ENCODE measurements at places on chromosomes 11 and 22.

DNA sequence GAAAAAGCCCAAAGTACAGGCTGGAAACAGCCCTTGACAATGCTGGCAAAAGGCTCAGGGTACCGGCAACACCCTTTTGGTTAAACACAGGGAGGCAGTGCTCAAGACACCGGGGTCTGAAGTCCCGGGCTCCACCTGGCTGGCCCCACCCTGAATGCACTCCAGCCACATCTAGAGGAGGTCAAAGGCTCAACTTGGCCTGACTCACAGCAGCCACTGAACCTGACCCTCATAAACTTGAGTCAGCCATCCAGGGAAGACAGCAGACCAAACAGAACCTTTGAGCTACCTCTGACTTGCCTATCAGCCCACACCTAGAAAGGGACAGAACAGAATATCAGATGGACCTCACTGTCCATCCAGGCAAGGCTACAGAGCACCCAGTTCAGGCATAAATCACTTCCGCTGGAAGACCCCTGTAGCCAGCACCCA, 3.8 kb downstream of the CFL1 start:
- DNase-seq, result no peak

DNA sequence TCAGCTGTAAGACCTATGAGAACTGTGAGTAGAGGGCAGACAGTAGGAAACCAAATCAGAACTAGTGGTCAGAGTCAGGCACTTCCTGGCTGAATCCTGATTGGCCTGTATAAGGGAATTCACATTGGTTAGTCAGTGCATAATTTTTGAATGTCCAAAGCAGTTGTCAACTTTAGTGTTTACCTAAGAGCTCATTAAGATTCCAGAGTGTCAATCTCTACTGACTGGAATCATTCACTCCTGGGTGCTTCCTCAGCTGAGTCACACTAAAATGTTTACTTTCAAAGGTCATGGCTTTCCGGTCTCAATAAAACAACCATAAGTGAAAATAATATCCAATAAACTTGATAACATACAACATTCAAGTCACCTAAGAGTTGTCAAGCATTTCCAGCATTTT, 306.1 kb downstream of the C11orf87 start:
- DNase-seq, result no peak

DNA sequence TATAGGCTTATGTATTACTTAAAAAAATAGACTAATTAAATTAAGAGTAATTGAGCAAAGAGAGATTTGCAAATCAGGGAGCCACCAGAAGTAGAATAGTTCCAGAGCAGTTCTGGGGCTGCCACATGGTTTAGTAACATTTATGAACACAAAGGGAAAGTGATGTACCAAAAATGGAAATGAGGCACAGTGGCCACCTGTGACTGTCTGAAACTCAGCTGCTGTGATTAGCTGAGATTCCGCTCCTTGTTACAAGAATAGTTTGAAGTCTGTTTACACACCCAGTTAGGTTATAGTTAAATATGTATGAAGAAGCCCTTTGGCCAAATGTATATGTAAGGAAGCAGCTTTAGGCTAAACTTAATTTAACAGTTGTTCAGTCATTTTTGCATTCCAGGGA, 901.5 kb upstream of the CHORDC1 start:
- no peak for DNase-seq

DNA sequence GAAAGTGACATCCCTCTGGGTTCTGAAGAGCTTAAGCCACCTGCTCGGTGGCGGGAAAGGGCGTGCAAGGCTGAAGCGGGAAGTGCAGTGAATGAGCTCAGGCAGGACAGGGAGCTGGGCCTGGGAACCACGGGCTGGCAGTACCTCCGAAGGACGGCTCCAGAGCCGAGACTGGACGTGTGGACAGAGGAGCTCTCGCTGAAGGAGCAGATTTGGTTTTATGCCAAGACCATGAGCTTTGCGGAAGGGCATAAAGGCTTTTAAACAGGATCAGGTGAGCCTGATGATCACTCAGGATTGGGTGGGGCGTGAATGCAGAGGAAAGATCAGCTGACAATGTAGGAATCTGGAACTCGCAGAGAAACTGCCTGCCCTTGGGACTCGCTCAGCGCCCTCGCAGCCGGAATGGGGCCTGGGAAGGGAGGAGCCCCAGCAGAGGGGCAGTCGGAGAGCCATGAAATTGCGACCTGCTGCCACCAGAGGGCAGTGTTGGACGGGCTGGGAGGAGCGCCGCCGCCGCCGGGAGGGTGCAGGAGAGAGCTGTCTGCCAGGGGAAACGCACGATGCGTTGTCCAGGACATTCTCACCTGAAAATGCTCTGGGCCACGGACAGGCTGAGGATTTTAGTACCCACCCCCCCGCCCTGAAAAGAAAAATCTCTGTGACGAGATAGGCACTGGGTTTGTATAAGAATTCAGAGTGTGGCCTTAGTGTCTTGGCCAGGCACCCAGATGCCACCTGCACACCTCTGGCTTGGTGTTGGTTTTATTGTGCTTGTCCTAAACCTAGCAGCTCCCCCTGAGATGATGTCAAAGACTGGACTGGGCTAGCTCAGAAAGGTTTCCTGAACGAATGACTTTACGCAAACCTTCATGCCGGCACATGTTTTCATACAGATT, 324.4 kb downstream of the NTM start:
- peak; percentile 77 for DNase-seq

DNA sequence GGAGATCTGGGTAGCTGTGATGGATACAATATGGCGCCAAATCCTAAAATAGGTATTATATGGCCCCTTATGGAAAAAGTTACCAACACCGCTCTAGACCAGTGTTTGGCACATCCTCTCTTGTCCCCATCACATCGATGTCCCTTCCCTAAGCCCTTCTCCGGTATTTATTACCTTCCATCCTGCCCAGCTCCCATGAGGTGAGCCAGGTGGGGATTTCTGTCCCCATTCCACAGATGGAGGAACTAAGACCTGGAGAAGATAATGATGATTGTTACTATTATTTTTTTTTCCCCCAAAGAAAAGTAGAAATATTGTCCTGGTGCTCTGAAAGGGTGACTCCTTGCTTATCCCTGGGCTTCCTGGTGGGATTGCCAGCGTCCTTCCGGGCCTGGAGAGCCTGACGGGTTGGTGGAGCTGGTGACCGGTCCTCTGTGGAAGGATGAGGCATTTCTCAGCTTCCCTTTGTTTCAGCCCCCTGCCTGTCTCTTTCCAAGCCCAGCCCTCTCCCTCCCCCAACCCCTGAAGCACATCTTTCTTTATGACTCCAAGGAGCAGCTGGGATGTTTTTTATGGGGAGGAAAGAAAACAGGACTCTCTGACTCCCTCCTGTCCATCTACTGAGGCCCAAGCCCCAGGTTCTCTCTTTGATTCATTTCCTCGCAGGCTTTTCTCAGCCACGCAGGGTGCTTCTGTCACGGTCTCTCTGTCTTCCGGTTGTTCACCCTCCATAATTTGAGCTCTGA, 65.4 kb downstream of the TP53I11 start:
- peak; percentile 47 for DNase-seq

- no peak for DNase-seq
Measured at GRCh38 chr11:57490456-57491248, 24.9 kb downstream of the SLC43A1 start.

GRCh38 chr11:74321487-74322188, 10.2 kb upstream of the P4HA3 start:
- peak; percentile 54 for DNase-seq

- DNase-seq, result no peak
Measured at GRCh38 chr11:118202599-118203422, 22.0 kb downstream of the JAML start.

DNA sequence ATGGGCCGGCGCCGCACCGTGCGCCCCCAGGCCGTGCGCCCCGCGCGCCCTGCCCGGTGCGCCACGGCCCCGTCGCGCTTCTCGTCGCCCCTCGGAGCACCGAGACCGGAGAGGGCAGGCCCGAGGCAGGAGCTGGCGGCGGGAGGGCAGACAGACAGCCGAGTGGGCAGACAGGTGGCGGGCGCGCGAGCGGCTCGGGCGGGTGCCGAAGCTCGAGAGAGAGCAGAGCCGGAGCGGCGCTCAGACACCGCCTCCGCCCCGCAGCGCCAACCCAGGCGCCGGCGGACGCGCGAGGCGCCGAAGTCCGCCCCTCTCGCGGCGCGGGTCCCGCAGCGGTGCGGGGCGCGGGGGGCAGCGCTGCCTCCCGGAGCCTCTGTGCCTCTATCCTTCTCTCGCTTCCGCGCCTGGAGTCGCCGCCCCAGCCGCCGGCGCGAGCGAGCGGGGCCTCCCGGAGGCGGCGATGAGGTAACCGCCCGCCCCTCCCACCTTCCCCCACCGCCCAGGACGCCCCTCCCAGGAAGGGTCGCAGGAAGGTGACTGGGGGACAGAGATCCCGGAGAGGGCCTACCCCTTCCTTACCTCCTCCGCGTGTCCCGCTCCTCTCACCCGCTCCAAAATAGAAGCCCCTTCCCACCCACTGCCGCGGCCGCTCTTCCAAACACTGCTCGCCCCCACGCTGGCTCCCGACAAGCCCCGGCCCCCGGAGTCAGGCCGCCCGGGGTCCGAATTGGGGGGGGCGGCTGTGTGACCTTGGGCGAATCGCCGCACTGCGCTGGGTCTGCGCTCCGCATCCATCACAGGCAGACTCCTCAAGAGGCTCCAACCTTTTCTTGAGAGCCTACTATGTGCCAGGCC, at the start of gene RASL10A:
RASL10A (minus strand) TSS at position 412 of the 855 bp plus-strand sequence. CDS start 451 bp downstream, outside the sequence.
- DNase-seq, result no peak

DNA sequence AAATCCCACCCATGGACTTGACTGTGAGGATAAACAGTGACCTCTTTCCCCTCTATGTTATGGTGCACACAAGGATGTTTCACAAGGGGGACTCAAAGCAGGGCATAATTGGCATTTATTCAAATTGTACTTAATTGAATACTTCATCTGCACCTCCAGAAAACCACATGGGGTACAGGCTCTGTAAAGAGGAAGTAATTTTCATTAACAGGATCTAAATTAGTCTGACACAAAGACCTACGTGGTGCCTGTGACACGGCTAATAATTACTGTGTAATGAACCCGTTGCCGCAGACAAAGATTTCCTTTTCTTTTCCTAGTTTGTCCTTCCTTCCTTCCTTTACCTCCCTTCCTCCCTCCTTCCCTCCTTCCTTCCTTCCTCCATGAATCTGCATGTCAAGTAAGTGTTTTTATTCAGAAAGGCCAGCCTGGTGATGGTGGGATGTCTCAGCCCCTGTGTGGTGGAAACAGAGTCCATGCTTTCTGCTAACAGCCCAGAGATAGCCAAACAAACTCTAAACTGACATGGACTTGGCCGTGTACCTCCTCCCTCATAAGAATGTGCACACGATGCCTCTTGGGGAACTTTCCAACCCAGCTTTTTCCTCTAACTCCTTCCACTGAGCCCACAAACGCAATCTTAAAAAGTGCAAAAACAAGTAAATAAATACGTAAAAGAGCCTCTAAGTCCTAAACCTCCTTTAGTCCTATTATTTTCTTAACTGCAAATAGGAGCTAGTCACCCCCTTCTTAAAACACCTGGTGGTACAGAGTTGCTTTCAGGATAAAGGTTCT, 118.8 kb downstream of the INSC start:
- DNase-seq, result no peak

- no peak for DNase-seq
Measured at GRCh38 chr11:30159546-30159945, 71.3 kb upstream of the FSHB start.

- no peak for DNase-seq
Measured at GRCh38 chr11:69537855-69538640, 56.6 kb downstream of the LINC01488 start.

GRCh38 chr11:23653071-23653675, 792.9 kb upstream of the CCDC179 start:
- no peak for DNase-seq

- DNase-seq, result no peak
Measured at GRCh38 chr11:118434123-118434552, 2.2 kb upstream of the KMT2A start.

- DNase-seq, result no peak
Measured at GRCh38 chr22:31933816-31934482, 10.4 kb upstream of the YWHAH start.

DNA sequence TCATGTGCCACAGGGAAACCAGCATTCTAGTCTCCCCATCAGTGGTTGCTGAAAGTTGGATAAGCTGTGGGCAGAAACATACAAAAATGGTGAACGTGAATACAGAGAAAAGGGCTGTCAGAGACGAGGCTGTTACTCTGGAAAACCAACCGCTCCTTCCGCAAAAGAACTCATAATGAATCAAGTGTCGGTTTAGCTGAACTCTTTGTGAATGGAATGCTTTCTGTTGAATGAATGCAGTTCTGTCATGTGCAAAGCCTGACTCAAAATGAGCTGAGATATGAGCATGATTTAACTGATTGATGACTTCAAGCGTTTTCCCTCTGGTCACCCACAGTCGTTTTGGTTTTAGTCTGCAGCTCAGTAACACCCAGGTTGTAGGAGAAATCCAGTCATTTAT, 298.3 kb downstream of the ETS1 start:
- no peak for DNase-seq

GRCh38 chr11:20158597-20159257, 1.5 kb downstream of the DBX1 start:
- peak; percentile 62 for DNase-seq

- DNase-seq, result peak; percentile 65
Measured at GRCh38 chr11:12224537-12224893, 114.1 kb downstream of the MICAL2 start.

DNA sequence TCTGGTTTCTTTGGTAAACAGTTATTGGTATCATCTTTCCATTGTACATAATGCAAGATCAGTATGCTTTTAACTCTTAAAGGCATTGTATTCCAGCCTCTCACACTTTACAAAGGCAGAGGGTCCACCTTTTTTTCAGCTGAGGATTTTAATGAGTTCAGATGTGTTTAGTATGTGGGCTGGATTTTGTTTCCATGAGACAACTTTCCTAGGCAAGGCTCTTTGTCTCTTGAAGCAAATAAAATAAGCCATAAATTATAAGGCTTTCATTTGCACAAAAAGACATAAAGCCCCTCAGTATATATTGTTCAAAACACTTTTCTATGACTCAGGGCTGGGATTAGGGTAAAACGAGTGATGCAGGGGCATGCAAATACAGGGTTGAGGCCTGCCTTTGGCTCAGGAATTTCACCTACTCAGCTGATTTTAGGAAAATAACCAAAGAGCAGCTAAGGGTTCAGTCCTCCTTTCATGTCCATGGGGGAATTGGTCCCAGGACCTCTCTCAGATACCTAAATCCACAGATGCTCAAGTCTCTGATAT, 7.6 kb downstream of the MMP20 start:
- DNase-seq, result no peak

GRCh38 chr22:49734390-49734789, 93.3 kb downstream of the BRD1 start:
- no peak for DNase-seq

DNA sequence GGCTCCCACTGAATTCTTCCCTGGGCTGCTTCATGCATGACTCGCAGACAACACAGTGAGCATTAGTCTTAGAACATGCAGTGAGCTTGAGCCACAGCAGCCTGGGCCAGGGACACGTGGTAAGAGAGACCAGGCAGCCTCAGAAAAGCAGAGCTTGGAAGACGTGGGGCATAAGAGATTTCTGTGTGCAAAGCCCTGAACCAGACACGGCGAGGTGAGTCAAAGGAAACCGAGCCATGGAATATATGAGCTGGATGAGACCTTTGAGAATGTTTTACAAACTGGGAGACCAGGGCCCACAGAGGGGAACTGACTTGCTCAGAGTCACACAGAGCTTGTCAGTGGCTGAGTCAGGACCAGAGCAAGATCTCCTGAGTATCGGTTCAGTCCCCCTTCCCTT, 8.5 kb upstream of the FXYD6 start:
- peak; percentile 68 for DNase-seq

- no peak for DNase-seq
Measured at GRCh38 chr11:45216901-45217300, 69.2 kb downstream of the SYT13 start.
